ENCODE measurements at places on chromosomes 7 and 10. TPM values are rescaled to one million over a fixed set of nuclear protein-coding genes. Genes with fewer than 3 reads are reported as not detected.
A peak's percentile ranks its signal among the peaks of the same experiment; 100 is the strongest.

DNA sequence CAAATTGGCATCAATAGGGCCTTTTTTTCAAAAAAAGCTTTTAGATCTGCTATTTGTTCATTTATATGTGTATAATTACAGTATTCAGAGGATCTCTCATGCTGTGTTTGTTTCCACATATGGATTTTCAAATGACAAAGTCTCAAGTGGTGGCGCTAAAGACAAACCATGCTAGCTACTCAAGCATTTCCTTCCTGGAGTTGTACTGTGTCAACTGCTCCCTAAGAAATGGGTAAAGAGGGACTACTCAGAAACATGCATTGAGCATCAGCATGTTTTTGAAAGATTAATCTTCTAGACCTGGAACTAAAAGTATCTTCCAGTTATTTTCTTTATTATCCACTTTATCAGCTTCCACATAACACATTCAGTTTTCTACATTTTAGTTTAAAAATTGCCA lies 12.7 kb downstream of the CNTNAP2 start:
- H3K27ac ChIP-seq = no peak overlapping the region
- no peak overlapping the region for H3K4me3 ChIP-seq
- no peaks in the 10 kb centered on the region for H3K36me3 ChIP-seq
- no peaks in the 10 kb centered on the region for H3K27me3 ChIP-seq
- DNase-seq = peak; percentile 61

DNA sequence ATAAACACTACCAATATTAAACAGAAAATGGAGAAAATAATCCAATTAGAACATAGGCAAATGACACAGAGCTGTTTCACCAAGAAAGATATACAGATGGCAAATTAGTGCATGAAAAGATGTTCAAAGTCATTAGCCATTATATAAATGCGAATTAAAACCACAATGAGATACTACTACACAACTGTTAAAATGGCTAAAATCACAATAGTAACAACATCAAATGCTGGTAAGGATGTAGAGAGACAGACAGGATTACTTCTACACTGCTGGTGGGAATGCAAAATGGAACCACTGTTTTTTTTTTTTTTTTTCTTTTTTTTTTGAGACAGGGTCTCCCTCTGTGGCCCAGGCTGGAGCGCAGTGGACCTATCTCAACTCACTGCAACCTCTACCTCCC lies 114.9 kb upstream of the RHEB start:
- peaks cover 3% of the 10 kb centered on the region for H3K27me3 ChIP-seq
- H3K27ac ChIP-seq = no peak overlapping the region

ADD3 gene
- 56.9 TPM for polyA plus RNA-seq

DNA sequence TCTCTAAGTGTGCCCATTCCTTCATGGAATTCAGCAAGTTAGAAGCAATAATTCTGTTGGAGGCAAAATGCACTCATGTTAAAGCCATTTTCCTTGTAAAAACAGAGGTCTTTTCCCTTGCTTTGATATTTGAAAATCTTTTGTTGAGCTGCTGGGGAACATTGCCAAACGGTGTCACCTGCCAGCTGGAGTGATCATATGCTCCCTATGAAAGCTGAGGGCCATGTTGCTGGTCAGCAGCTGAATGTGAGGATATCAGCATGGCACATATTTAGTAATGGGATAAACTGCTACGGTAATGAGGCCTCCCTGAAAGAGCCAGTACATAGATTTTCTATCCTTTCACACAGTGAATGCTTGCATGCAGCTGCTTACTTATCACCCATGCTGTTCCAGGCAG lies 224.3 kb downstream of the THSD7A start:
- H3K27ac ChIP-seq = no peak overlapping the region
- H3K4me1 ChIP-seq = no peaks in the 10 kb centered on the region
- H3K36me3 ChIP-seq = no peaks in the 10 kb centered on the region
- H3K27me3 ChIP-seq = no peaks in the 10 kb centered on the region
- H3K4me3 ChIP-seq = no peak overlapping the region
- DNase-seq = no peak

CTTNBP2 gene
- 3.8 TPM for polyA plus RNA-seq

- no peak overlapping the region for H3K4me3 ChIP-seq
- H3K36me3 ChIP-seq = no peaks in the 10 kb centered on the region
- H3K27ac ChIP-seq = peak overlapping the region; percentile 5
- DNase-seq = peak; percentile 94
These were observed 37.6 kb downstream of the GET4 start for GRCh38 chr7:913736-914520.

DNA sequence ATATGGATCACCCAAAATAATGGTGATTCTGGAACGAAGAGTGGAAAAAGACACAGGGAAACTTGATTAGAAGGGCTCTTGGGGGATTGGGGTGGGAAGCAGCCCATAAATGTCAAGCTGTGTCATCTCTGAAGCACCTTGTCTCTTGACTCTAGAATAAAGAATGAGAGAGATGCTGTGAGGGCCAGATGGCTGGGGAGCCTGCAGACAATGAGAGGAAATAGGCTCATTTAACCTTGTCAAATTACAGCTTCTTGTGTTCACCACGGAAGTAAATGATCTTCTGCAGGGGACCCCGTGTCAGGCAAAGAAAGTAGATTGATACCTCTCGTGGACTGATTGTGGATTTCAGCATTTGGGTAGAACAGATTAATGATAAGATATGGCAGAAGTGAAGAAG lies 159.3 kb downstream of the ST7 start:
- H3K36me3 ChIP-seq = no peaks in the 10 kb centered on the region
- no peak overlapping the region for H3K4me3 ChIP-seq
- no peak overlapping the region for H3K27ac ChIP-seq
- peaks cover 9% of the 10 kb centered on the region for H3K4me1 ChIP-seq

- H3K4me1 ChIP-seq = peaks cover 5% of the 10 kb centered on the region
- H3K27me3 ChIP-seq = no peaks in the 10 kb centered on the region
- H3K36me3 ChIP-seq = no peaks in the 10 kb centered on the region
- peak; percentile 62 for DNase-seq
- H3K27ac ChIP-seq = no peak overlapping the region
These were observed 58.4 kb downstream of the MAPK8 start for GRCh38 chr10:48364659-48365405.

GRCh38 chr7:151838861-151839381 lies 38.0 kb downstream of the PRKAG2 start:
- no peaks in the 10 kb centered on the region for H3K36me3 ChIP-seq
- H3K27ac ChIP-seq = no peak overlapping the region

DNA sequence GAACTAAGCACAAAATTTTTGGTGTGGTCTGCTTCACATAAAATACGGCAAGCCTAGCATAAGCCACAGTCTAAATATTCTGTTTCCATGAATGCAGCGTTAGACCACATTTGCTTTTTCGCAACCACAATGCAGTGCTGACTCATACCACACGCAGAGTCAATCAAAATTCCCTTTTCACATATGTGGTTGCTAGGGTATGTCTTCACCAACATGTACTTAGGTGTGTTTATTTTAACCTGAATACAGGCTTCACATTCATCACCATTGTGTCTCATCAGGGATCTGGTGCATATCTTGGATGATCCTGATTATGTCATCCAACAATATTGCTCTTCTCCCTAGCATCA lies 90.8 kb downstream of the CHN2 start:
- no peaks in the 10 kb centered on the region for H3K4me1 ChIP-seq
- H3K27me3 ChIP-seq = no peaks in the 10 kb centered on the region
- no peaks in the 10 kb centered on the region for H3K36me3 ChIP-seq
- DNase-seq = no peak
- no peak overlapping the region for H3K4me3 ChIP-seq
- H3K27ac ChIP-seq = no peak overlapping the region

- H3K36me3 ChIP-seq = peaks cover 6% of the 10 kb centered on the region
- no peak overlapping the region for H3K27ac ChIP-seq
- DNase-seq = no peak
These were observed 5.0 kb upstream of the WBP1L start for GRCh38 chr10:102738692-102739121.

GCK gene
- polyA plus RNA-seq = 1.0 TPM

FBXL13 gene
- 1.5 TPM for polyA plus RNA-seq

VSIR gene
- polyA plus RNA-seq = 32.1 TPM

DNA sequence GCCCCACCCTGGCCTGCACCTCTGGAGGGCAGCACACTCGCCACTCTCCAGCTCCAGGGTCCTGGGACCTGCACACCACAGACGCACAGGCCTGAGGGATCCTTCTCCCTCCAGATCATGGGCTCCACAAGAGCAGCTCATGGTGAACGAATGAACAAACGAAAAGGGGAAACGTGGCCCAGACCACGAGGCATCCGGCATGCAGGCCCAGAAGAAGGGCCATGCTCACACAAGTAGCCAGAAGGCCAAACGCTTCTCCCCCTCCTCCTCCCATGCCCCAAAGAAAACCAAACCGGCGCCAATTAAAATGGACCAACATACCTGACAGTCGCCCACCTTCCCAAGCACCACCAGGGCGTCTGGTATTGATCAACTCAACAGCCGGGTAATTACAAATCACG lies 30.4 kb downstream of the MAD1L1 start:
- no peaks in the 10 kb centered on the region for H3K27me3 ChIP-seq
- H3K4me1 ChIP-seq = no peaks in the 10 kb centered on the region
- H3K36me3 ChIP-seq = peaks cover 3% of the 10 kb centered on the region
- peak; percentile 33 for DNase-seq
- no peak overlapping the region for H3K4me3 ChIP-seq

TET1 gene
- 0.22 TPM for polyA plus RNA-seq

BUD31 gene
- polyA plus RNA-seq = 141 TPM

DNA sequence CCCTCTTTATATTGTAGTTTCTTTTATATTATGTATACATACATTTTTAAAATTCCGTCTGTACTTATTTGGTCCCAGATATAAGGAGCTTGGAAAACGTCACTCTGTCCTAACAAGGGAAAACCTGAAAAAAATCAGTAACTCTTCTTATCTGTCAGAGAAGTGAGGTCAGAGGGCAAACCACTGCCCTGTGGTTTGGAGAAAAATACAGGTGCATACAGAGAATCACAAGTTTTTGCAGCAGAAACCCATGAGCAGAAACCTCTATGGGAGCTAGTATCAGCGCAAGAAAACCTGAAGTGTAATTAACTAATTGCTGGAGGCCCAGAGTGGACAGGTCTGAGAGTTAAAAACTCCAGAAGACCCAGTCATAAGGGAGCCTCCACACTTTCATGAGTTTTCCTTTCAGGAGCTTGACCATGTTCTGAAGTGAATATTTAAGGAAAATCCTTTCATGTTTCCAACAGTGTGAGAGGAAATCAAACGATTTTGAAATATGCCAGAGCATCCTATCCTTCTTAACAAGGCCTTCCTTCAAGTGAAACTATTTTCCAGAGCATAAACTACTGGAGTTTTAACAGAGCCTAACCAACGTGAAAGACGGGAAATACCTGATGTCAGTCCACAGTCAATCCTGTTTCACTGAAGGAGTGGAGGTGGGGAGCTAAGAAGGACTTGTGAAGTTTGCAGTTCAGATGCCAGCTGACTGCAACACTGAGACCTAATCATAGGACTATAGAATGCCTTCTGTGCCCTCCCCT lies 290.8 kb upstream of the BMPER start:
- no peak overlapping the region for H3K27ac ChIP-seq
- no peak for DNase-seq
- no peaks in the 10 kb centered on the region for H3K36me3 ChIP-seq
- H3K27me3 ChIP-seq = no peaks in the 10 kb centered on the region
- H3K4me3 ChIP-seq = no peak overlapping the region

MMP21 gene
- polyA plus RNA-seq = not detected

HYAL4 gene
- 0.24 TPM for polyA plus RNA-seq

DNA sequence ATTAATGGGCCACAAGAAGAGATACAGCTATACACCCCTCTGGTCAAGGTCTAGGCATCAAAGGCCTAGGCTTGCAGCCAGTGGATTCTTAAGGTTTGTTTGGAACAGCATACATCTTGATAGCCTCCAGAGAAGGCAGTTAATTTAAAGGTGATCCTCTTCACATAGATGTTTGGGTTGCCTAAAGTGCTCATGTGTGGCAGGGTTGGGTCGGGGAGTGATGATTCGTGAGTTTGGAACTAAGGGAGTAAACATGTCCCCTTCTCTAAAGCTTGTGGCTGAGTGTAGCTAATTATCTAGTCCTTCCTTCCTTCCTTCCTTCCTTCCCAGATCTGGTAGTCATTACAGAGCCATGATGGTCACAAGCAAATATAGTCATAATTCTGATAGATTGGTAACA lies 12.4 kb downstream of the PCLO start:
- H3K4me1 ChIP-seq = no peaks in the 10 kb centered on the region
- no peak overlapping the region for H3K27ac ChIP-seq
- H3K4me3 ChIP-seq = no peak overlapping the region
- no peak for DNase-seq

DNA sequence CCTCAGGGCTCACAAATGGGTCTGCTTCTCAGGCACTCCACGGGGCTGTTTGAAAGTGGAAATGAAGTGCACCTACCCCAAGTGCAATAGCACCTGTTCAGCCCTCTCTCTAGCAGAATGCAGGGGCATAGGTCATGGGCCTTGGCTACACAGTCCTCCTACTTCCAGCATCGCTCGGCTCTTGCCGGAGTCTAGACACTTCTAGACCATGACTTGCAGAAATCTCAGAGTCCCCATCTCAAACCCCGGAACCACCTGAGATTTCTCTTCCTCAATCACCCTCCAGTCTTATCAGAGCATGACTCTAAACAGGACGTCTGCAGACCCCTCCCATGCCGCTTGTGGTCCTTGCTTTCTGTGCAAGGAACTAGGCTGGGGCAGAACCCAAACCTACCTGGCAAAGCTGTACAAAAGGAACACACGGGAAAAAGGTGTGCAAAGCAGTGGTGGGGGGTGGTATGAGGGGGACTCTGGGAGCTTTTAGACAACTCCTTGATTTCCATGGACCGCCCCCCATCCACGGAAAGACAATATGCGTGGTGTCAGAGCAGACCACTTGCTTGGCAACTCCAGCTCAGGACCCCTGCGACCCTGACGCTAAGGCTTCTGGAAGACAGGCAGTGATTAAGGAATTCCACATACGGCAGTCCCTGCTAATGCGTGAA lies 13.8 kb downstream of the TMEM273 start:
- no peaks in the 10 kb centered on the region for H3K27me3 ChIP-seq
- no peak for DNase-seq
- no peaks in the 10 kb centered on the region for H3K36me3 ChIP-seq
- H3K4me3 ChIP-seq = no peak overlapping the region
- no peaks in the 10 kb centered on the region for H3K4me1 ChIP-seq

FAM170B gene
- polyA plus RNA-seq = not detected

MCM7 gene
- 21.0 TPM for polyA plus RNA-seq

- DNase-seq = no peak
- H3K4me3 ChIP-seq = no peak overlapping the region
- no peak overlapping the region for H3K27ac ChIP-seq
- no peaks in the 10 kb centered on the region for H3K4me1 ChIP-seq
These were observed 95.0 kb downstream of the FRMD4A start for GRCh38 chr10:14235566-14236195.

SEC61G gene
- 277 TPM for polyA plus RNA-seq
